ENCODE measurements at places on chromosomes 2 and 18. TPM values are rescaled to one million over a fixed set of nuclear protein-coding genes. Genes with fewer than 3 reads are reported as not detected.

The MSTN gene
- total RNA-seq, result 0.94 TPM

The TBR1 gene
- total RNA-seq, result 53.7 TPM

DNA sequence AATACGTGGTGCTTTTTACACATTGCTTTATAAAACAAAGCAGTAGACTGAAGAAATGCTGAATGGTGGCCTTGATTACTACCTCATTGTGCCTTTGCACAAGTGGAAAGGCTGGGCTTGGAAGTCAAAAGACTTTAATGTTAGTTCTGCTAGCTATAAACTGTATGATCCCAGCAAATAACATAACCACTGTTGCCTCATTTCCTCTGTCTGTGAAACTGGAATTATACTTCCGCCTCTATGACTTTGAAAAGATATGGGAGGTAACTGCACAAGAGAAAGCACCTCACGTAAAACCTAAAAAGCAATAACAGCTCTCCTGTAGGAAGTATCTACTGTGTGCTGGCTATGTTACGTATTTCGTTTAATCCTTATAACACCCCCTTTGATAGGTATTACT lies 43.4 kb upstream of the DSC1 start:
- no peak for DNase-seq

The LYG2 gene
- total RNA-seq, result not detected

All from occipital lobe (tissue), 3 donors.